SW 1271 (cell line): ENCODE measurements at places on chromosomes 12 and 14.

GRCh38 chr12:130775953-130776856 lies 60.1 kb upstream of the RIMBP2 start:
- peak; percentile 14 for DNase-seq

DNA sequence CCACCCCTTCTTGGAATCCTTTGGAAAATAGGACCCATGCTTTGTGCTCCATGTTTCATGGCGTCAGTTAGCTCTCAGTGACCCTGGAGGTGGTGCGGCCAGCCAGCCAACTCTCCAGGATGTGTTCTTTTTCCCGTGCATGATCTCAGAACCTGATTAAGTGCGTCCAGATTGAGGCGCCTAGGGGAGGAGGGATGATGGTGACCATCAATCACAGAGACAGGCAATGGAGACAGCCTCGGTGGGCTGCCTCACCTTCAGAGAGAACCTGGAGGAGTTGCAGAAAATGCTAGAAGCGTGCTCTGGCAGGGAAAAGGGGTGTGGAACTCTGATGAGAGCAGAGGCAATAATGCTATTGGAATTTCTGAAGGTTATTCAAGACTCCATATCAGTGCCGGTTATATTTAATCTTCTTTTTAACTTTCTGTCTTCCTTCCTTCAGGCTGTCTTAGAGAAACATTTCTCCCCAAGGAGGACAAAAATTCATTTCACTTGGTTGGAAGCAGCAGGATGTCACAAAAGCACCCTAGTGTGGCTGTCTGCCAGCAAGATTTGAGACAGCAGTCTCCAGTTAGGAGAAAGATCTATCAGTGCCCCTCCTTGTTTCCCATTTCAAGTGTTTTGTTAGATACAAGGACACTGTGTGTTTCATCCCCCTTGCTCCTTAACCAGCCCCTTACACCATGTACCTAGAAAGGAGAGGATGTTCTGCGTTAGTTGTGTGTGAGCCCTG lies 53.3 kb upstream of the IGF1 start:
- no peak for DNase-seq

- DNase-seq, result no peak
Measured at GRCh38 chr14:50831726-50832168, 785 bp upstream of the NIN start.

- DNase-seq, result no peak
Measured at GRCh38 chr14:104437703-104438102, 141.9 kb upstream of the C14orf180 start.

DNA sequence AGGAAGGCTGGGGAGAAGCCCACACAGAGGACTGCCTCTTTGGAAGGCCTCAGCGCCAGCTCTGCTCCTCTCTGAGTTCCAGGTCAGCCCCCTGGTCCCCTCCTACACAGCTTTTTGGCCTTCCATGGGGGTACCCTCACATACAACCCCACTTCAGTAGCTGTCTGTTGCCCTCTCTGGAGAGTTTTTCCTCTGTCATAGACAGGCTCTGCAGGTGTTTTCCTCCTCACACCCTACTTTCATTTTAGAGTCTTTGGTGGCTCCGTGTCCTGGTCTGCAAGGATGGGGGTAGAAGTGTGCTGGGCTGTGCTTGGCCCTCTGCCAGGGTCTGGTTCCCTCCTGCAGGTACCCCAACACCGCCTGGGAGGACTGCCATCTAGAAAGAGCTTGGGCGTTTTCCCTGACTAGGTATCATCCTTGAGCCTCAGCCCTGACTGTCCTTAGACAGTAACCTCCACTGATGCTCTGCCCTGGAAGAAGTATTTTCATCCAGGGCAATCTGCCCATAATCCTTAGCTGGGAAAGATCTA lies 15.1 kb downstream of the ZDHHC22 start:
- DNase-seq, result no peak

GRCh38 chr12:116551952-116552772 lies 7.0 kb upstream of the MAP1LC3B2 start:
- DNase-seq, result no peak

DNA sequence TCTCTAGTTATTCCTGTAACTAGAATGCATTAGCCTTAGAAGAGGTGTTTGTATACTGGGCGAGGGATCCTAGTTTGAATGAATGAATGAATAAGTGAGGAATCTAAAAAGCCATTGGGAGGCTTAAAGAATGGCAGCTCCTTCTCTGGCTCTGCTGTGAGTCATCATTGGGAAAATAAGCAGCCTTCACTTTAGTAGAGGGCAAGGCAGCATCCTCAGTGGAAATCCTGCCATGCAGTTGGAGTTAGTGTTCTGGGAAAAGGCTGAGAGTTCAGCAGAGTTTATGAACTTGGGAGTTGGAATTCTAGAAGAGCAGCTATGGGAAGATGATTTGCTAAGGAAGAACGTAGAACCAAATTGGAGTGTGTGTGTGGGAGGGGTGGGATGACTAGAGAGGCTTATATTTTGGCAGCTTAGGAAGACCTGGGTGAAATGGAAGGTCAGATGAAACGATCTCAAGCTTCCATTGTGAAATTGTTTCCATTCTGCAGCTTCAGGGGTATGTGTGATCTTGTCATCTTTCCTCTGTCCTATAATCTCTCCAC lies 120.8 kb downstream of the PTCSC3 start:
- no peak for DNase-seq

DNA sequence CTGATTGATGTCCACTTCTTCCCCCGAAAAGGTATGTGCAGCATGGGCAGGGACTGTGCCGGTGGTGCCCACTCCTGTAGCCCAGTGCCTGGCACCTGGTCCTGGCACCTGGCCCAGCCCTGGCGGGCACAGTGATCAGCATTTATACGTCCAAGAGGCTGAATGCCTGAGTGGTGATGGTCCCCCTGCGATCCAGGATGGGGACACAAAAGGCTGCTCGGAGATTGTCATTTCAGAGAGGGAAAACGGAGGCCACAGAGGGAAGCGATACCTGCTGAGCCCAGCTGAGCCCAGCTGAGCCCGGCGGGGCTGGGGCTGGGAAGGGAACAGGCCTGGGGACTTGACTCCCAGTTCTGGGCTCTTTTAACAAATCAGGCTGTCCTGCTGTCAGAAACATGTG lies 55.8 kb downstream of the PRIMA1 start:
- no peak for DNase-seq

DNA sequence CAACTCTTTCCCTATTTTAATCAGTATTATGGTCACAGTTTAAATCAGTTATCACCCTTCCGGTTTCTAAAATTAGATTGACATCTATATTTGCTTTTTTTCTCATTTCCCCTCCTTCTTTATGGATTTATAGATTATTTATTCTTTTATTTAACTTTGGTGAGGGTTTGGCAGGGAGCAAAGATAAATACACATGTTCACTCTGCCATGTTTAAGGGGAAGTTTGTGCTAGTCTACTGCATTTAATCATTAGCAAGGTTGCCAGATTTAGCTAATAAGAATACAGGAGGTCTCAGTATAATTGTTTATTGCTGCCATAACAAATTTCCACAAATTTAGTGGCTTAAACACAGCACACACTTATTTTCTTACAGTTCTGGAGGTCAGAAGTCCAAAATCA lies 204.0 kb upstream of the BTG1 start:
- DNase-seq, result no peak

- no peak for DNase-seq
Measured at GRCh38 chr12:106576848-106577247, 6.0 kb upstream of the RFX4 start.

DNA sequence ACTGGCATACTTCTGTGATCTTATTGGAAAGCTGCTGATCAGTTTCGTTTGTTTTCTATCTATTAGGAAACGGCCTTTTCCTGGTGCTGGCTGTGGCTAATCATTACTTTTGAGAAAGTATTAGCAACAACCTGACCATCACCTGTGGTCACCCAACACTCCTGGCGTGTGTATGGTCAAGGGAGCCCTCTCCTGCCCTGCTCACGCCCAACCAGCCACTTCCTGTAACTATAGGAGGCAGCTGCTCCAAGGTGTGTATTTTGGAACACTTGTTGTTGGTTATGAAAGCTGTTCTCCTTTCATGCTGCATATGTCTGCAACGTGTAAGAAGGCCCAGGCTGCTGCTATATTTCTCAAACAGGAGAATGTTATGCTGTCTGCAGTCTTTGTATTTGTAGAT lies 1582.8 kb downstream of the AACS start:
- no peak for DNase-seq

- no peak for DNase-seq
Measured at GRCh38 chr14:77864580-77864979, 64.7 kb downstream of the ADCK1 start.

- peak; percentile 30 for DNase-seq
Measured at GRCh38 chr14:62428429-62429203, 616.6 kb downstream of the KCNH5 start.

DNA sequence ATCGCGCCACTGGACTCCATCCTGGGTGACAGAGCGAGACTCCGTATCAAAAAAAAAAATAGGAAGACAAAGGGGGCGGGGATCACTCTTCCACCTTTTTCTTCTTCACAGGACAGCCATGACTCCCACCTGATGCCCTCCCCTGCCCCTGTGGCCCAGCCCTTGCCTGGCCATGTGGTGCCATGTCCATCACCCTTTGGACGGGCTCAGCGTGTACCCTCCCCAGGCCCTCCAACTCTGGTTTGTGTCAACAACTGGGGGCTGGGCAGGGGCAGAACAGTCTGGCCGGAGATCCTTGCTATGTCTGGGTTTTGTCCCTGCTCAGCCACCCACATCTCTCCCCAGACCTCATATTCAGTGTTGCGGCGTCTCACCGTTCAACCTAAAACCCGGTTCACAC lies 5.8 kb downstream of the TROAP start:
- DNase-seq, result no peak

DNA sequence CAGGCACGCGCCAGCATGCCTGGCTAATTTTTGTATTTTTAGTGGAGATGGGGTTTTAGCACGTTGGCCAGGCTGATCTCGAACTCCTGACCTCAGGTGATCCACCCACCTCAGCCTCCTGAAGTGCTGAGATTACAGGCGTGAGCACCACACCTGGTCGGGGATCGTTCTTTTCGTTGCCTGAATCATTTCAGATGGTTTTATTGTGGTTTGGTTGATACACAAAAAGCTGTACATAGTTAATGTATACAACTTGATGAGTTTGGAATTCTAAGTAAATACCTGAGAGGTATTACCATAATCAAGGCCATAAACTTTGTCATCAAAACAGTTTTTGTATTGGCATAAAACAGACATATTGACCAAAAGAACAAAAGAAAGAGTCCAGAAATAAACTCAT lies 63.3 kb downstream of the RIC8B start:
- DNase-seq, result no peak

- no peak for DNase-seq
Measured at GRCh38 chr12:632102-632696, 31.0 kb downstream of the NINJ2 start.
